ENCODE measurements at places on chromosomes 1 and 21.

- no peak for DNase-seq
Measured at GRCh38 chr1:92399076-92399475, 87.6 kb downstream of the GFI1 start.

DNA sequence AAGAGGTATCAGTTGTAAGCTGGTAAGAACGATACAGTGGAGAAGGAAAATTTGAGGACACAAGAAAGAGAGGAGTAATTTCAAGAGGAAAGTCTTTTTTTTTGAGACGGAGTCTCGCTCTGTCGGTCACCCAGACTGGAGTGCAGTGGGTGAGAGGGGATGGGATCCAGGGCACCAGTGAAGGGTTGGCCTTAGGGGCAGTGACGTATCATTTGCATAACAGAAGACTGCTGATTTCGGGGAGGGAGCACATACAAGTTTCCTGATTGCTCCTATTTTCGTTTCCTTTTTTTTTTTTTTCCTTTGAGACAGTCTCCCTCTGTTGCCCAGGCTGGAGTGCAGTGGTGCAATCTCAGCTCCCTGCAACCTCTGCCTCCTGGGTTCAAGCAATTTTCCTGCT is 4.2 kb downstream of the S100A13 start:
- DNase-seq = no peak

DNA sequence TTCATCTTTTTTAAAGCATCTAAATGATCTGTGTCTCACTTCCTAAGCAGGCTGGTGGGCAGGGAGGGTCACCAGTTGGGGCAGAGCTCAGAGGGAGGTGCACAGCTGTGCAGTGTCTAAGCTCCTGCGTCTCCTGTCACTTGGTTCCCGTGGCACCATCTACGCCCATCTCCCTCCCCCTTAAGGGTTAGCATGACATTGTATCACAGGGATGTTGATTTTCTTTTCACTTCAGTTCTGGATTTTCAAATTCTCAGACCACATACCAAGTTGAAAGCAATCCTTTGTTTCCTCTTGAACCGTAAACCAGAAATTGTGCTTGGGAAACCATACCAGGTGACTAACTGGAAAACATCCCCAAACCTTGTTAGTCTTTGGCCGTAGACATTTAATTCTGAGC is 187.0 kb downstream of the KIF26B start:
- DNase-seq = no peak

GRCh38 chr1:196027127-196027526 is 581.1 kb downstream of the KCNT2 start:
- no peak for DNase-seq

GRCh38 chr21:26199456-26199855 is 28.9 kb upstream of the APP start:
- no peak for DNase-seq

DNA sequence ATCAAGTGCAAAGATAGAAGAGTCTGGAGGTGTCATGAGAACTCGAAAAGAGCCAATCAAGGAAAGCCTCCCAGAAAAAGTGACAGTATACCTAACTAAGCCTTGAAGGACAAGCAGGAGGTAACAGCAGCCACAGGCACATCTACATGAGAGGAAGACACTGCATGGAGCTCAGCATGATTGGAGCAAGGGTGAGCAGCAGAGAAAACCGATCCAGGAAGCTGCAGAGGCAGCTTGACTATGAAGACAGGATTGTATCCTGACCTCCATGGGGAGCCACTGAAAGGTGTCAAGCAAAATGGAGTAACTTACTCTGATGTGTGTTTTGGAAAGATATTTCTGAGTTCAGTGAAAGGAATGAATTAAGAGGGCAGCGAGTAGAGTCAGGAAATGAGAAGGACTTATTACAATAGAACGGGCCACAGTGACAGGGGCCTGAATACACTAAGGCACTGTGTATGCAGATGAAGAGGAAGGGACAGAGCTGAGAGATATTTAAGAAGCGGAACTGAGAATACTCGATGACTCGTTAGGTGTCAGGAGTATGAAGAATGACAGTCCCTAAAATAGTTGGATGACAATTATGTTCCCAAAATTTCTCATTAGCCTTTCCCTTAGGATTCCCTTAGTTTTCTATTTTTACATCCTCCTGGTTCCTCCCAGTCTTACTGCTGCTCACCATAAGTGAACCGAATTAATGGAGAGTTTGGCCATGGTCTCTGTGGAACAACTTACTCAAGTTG is 139.3 kb upstream of the NFIA start:
- DNase-seq = peak; percentile 43

DNA sequence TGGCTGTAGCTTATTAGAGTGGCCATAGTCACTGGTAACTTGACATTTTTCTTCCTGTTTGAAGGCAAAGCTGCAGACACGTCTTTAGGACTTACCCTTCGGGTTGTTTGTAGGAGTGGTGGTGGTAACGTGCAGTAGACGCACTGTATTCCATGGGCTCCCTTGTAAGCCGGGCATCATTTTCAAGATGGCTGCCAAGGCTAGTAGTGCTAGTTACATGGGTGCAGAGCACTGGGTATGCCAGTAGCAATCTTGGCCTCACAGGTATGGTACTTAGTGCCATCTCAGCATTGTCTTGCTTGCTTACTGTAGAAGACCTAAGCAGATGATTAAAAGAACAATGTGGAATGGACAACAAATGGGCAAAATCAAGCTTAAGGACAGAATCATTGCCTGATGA is 1.9 kb downstream of the YBX1 start:
- no peak for DNase-seq

DNA sequence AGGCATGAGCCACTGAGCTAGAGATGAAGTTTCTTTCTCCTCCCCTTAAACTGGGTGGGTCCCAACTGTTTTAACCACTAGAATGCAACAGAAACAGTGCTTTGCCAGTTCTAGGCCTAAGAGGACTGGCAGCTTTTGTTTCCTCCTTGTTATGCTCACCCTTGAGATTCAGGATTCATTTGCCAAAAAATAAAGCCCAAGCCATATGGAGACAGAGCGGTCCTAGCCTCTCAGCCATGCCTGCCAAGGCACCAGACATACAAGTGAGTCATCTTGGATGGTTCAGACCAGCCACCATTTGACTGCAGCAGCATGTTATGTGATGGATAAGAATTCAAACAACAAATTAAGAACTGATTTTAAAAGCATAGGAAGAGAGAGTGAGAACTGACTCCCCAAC is 38.1 kb upstream of the STUM start:
- peak; percentile 6 for DNase-seq

DNA sequence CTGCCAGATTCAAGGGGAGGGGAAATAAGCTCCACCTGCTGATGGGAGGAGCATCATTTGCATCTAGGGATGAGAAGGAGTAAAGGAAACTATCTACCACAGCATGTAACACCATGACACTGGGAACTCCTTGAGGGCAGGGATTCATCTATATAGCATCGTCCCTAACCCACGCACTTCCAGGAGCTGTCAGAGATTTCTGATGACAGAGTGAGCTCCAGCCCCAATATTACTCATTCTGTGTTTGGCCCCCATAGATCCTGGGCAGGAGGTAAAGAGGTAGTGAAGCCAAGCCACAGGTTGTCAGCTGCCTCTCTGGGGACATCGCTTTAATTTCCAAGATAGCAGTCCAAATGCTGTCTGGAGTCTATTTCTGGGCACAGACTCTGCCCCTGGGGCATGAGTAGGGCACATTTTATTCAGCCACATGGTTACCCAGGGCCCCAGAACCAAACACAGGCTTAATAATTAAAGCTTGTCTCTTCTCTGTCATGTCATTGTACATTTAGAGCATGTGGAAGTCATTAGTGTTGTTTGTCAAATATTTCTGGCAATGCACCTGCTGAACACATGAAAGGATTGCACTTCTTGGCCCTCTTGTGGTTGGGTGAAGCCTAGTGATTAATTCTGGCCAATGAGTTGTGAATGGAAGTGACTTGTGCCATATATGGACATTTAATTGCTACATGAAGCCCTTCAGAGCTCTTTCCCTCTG is 105.9 kb upstream of the POU3F1 start:
- DNase-seq = no peak

DNA sequence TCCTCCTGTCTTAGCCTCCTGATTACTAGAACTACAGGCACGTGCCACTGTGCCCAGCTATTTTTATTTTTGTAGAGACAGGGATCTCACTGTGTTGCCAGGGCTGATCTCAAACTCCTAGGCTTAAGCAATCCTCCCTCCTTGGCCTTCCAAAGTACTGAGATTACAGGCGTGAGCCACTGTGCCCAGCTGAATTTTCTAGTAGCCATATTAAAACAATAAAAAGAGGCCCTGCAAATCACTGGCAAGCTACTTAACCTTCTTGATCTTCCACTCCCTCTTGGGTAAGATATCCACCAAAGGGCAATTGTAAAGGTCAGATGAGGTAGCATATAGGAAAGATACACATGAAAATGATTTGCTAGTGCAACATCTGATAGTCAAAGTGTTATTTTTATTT is 65.6 kb upstream of the SRSF10 start:
- DNase-seq = no peak

- DNase-seq = no peak
Measured at GRCh38 chr1:215377746-215378145, 189.4 kb upstream of the KCTD3 start.

GRCh38 chr1:41338820-41339219 is 22.4 kb upstream of the FOXO6 start:
- no peak for DNase-seq

- peak; percentile 40 for DNase-seq
Measured at GRCh38 chr1:32770221-32770731, 46.9 kb downstream of the YARS1 start.

- DNase-seq = peak; percentile 73
Measured at GRCh38 chr1:205774198-205775014, 876 bp downstream of the RAB29 start.

DNA sequence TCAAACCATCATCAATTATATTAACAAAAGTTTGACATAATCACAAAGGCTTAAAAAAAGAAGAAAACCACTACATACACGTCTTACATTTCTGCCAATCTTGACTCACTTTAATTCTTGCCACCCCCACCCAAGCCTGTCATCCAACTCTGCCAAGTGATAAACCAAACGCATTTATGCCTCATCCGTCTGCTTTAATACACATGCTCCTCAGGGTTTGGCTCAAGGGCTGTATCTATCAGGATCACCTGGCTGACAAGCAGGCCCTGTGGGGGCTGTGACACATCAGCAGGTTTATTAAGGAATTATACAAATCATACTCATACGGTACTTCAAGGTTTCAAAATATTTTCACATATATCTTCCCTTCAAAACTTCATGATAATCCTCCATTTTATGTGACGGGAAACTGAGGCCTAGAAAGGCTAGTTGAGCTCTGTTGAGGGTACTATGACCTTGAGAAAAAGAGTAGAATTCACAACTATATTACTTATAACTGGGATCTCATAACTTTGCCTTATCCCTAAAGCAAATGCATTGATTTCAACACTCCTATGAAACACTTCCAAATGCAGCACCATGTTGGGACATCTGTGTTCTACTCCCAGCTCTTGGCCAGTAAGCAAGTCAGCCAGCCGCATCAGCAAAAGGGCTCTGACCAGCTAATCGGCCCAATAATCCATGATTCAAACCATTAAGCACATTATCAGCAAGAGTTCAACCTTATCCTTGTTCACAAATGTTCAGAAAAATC is 8.7 kb downstream of the SORT1 start:
- DNase-seq = no peak

DNA sequence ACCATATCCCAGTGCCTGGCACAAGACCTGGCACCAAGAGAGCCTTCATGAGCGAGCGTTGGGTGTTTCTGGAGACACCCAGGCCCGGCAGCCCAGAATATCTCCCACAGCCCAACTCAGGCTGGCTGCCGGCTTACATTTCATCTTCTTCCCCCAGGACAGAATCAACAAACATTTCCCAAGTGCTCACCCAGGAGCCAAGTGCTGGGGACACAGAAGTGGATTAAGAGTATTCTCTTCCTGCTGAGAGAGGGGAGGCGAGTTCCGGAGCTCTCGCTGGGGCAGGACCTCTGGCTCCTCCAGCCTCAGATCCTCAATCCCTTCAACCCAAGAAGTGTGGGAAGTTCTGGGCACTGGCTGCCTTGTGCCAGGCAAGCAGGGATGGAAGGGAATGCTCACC is 23.6 kb downstream of the IFFO2 start:
- no peak for DNase-seq

- DNase-seq = no peak
Measured at GRCh38 chr1:2514863-2515762, 11.3 kb downstream of the PANK4 start.

- DNase-seq = no peak
Measured at GRCh38 chr1:56965916-56966697, at the start of gene C8B. Gene C8B (minus strand): TSS chr1:56966015. CDS start chr1:56965948, 67 bp downstream.

DNA sequence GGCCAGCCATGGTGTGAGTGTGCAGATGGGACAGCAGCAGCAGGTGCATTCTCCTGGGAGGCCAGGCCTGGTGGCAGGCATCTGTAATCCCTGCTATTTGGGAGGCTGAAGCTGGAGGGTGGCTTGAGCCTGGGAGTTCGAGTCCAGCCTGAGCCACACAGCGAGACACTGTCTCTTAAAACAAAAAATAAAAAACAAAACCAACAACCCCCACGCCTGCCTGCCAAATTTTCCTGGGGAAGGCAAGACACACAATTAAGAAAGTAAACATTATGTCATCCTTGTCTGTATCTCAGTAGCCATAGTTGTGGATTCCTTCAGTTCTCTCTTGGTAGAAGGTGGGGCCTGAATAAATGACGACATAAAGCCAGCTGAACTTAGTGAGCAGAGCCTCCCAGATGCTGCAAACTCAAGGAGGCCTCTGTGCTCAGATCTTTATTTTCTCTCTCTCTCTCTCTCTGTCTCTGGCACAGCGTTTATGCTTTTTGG is 57.6 kb upstream of the CD34 start:
- no peak for DNase-seq

DNA sequence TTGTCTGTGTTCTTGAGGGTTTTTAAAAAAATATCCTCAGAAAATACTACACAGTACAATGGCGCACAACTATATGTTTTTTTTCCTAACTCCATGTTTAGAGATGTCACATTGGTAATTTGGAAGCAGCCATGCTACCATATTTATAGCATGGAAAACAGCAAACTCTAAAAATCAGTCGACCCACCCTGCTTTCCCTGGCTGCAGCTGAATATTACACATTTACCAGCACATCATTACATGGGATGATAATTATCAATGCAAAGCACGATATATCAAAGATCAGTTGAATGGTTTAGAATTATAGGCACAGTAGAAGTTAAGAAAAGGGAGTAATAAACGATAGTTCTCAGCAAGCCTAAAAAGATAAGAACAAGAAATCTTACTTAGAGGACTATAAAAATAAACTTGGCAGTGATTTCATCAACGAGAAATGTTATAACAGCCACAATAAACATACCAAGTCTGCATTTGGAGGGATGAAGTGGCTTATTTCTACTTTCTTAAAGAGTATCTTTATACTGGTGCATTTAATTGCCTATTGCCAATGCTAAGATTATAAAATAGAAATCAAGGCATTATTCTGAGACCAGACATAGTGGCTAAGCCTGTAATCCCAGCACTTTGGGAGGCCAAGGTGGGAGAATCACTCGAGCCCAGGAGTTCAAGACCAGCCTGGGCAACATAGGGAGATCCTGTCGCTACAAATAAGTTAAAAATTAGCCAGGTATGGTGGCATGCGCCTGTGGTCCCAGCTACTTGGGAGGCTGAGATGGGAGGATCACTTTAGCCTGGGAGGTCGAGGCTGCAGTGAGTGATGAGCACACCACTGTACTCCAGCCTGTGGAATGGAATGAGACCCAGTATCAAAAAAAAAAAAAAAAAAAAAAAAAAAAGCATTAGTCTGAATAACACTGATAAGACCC is 43.4 kb downstream of the WDR64 start:
- DNase-seq = no peak

GRCh38 chr1:112544751-112545150 is 36.0 kb downstream of the WNT2B start:
- no peak for DNase-seq
